ENCODE measurements at places on chromosomes 2 and 18. TPM values are rescaled to one million over a fixed set of nuclear protein-coding genes. Genes with fewer than 3 reads are reported as not detected.

- no peak for DNase-seq
These were observed 679.6 kb upstream of the CHAC2 start for GRCh38 chr2:53087874-53088461.

PLEK gene
- not detected for total RNA-seq

DNA sequence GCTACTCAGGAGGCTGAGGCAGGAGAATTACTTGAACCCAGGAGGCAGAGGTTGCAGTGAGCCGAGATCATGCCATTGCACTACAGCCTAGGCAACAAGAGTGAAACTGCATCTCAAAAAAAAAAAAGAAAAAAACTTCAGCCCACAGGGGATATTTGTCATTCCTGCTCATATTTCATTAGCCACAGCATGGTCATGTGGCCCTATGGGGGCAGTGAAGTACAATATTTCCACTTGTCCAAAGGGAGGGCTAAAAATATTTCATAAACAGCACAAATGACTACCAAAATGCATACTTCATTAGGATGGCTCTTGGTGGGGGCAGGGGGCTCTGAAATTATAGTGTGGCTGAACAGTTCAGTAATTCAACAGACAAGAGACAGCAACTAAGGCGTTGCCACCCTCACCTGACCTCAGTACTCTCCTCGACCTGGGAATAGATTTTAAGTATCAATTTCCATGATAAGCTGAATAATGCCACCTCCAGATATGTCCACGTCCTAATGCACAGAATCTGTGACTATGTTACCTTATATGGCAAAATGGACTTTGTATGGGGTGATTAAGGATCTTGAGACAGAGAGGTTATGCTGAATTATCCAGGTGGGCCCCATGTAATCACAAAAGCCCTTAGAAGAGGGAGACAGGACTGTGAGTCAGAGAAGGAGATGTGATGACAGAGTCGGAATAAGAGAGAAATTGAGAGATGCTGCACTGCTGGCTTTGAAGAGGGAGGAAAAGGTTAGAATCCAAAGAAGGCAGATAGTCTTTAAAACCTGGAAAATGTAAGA, 158.2 kb upstream of the CRIM1 start:
- no peak for DNase-seq

DNA sequence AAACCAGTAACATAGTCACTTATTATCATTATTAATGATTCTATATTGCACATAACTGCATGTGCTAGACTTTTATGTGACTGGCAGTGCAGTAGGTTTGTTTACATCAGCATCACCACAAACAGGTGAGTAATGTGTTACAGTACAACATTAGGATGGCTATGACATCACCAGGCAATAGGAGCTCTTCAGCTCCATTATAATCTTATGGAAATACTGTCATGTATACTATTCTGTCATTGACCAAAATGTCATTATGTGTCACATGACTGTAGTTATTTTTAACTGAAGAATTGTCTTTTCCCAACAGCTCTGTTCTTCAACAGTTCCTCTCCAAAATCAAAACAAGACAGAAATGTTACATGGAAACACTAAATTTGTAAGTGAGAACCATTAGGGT, 96.3 kb downstream of the C18orf54 start:
- DNase-seq = no peak

PDE11A gene
- total RNA-seq = 0.38 TPM

SERPINB4 gene
- total RNA-seq = 0.26 TPM

DNA sequence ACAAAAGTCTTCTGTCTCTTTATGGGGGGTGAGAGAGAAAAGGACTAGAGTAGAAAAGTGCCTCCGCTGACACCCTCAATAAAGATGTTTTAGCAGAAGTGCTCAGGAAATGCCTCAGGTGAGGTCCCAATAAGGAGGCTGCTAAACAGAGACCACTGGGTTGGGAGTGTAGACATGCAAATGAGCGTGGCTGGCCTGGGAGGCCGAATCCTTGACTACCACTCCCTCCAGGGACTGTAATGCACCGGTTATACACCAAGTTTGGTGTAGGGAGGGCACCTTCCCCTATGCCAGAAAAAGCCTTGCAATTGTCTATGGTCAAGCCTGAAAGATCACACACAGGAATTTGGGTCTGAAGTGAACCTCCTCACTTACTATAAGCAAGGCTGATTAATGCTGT, 1.8 kb downstream of the TMX3 start:
- no peak for DNase-seq

GRCh38 chr2:190435031-190435670, 27.0 kb downstream of the MFSD6 start:
- no peak for DNase-seq

- no peak for DNase-seq
These were observed 35.2 kb downstream of the CYRIA start for GRCh38 chr2:16630463-16630862.

DNA sequence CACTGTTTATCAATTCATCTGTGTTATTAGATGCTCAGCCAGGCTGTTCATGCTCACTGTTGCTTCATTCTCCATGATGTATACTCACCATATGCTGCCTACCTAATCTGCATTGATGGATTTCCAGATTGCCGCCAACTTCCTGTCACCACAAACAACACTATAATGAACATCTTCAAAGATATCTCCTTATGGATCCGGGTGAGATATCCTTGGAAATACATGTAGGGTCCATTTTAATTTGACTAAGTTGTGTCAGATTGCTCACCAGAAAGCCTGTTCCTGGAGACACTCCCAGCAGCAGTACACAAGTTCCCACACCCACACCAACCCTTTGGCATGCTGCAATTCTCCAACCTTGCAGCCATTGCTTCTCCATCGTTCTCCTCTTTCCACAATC, 547.5 kb upstream of the TNP1 start:
- DNase-seq = no peak

DNA sequence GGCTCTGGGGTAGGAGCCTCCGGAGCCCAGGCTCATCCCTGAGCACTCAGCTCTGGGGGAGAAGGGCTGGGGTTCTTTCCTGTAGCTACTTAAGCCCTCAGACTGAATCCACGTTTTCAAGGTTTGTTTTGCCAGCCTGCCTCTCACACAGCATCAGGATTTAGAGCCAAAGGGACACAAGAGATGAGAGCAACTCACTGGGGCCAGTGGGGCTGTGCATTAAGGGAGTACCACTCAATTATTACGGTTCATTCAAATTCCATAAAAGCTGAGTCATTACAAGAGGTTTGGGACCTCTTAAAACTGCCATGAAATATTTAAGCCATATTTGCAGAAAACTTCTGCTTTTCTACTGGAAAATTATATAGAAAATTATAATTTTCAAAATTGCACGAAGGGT, 17.1 kb upstream of the SNED1 start:
- DNase-seq = no peak

- DNase-seq = no peak
These were observed 484.0 kb downstream of the SATB2 start for GRCh38 chr2:198973785-198974184.

- DNase-seq = no peak
These were observed 499.9 kb upstream of the SPHKAP start for GRCh38 chr2:228681426-228681825.

DNA sequence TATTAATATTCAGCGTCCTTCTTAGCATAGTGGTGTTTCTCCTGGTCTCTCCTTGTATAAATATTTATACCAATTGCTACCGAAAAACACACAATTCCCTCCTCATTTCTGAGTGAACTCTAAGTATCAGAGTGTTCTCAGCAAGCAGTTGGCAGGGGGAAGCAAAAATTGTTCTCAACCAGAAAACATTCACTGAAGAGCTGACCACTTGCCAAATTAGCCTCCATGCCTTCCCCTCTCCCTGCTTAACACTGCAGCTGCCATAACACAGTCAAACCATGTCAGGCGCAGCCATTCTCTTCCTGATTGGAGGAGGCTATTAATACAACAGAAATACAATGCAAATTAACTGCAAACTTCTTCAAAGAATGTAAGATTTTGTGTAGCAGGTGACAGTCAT, 105.0 kb downstream of the COL6A3 start:
- DNase-seq = no peak

DNA sequence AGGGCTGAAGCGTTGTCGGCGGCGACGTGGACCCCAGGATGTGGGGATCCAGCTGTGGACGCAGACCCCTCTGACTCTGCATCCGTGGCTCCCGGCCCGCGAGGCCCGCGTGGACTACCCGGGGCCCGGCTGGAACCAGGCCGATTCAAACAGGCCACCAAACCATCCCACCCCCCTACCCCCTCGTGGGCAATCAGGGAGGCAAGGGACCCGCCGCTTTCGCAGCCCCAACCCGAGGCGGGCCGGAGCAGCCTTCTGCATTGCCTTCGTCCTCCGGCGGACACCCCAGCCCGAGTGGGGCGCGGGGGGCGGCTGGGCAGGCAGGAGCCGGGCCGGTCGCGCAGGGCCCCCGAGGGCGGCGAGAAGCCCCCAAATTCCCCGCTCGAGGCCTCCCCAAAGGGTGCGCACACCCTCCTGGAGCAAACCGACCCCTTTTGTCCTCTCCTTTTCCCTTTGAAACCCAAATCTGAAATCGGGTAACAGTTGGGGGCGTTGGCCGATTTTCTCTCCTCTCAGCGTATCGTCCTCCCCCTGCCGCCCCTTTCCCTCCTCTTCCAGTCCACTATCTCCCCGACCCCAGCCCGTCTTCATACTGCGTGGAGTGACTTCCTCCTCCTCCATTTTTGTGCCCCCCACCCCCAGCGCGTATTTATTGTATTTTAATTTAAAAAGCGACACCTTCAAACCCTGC, 7.4 kb downstream of the SP9 start:
- DNase-seq = no peak

GRCh38 chr2:74951211-74951754, 7.2 kb upstream of the POLE4 start:
- no peak for DNase-seq

GRCh38 chr18:32847691-32848090, 74.9 kb upstream of the KLHL14 start:
- DNase-seq = no peak

DNA sequence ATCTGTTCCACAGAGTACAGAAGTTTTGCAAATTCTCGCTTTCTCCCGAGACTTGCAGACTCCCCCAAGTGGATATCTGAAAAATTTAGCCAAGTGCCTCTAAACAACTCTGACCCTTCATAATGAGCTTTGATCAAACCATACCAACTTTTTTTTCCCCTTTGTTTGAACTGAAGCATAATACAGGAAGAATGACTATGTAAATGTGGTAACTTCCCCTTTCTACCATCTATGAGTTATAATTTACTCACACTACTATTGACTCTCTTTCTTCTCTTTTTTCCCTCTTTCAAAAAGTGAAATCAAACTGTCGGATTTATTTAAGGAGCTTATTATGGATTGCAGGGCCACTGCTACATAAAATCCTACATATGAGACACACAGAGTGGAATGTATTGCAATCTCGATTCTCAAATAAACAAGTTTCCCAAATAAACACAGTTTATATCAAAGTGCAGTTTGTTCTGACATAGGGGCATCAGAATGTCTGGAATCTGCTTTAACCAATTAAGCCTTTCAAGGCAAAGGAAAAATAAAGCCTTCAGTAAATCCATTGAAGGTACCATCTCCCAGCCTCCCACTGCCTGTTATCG, 1.4 kb upstream of the ZNF804A start:
- peak; percentile 96 for DNase-seq

All from SJSA1 (cell line).